ENCODE measurements at places on chromosomes 4 and X. TPM values are rescaled to one million over a fixed set of nuclear protein-coding genes. Genes with fewer than 3 reads are reported as not detected.

DNA sequence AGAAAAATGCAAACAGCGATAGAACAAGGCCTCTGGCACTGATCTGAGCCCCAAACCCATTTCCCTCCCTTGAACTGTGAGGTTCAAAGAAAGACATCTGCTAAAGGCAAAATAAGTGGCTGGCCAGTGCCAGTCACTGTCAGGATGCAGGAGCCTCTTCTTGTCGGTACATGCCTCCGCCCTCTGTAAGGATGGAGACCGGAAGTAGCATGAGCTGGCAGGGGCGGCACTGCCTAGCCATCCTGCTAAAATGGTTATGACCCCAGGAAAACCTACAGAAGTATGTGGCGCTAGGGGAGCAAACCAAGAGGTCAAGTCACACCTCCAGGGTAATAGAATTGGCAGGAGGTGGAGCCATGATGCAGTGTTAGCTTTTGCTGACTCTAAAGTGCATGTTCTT is 180.3 kb downstream of the DCLK2 start:
- peaks cover 10% of the 10 kb centered on the region for H3K36me3 ChIP-seq
- no peaks in the 10 kb centered on the region for H3K27me3 ChIP-seq
- H3K4me3 ChIP-seq: no peak overlapping the region
- no peak for DNase-seq

DNA sequence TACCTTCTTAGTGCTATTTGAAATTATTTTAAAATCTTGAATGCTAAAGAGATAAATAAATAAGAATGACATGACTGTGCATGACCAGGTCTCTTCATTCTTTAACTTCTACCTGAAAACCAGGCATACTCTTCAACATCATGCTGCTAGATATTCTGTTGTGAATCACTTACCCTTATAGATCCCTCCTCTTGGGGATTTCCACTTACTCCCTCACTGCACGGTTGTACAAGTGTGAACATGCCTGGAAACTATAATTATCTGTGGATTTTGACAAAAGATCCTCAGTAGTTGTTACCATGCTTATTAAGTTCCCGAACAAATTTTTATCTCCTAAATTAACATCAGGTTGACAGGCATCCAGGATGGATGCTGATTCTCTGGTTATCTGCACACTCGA is 54.3 kb downstream of the ADGRL3 start:
- no peak overlapping the region for H3K27ac ChIP-seq
- H3K36me3 ChIP-seq: no peaks in the 10 kb centered on the region
- DNase-seq: no peak
- no peaks in the 10 kb centered on the region for H3K27me3 ChIP-seq

DNA sequence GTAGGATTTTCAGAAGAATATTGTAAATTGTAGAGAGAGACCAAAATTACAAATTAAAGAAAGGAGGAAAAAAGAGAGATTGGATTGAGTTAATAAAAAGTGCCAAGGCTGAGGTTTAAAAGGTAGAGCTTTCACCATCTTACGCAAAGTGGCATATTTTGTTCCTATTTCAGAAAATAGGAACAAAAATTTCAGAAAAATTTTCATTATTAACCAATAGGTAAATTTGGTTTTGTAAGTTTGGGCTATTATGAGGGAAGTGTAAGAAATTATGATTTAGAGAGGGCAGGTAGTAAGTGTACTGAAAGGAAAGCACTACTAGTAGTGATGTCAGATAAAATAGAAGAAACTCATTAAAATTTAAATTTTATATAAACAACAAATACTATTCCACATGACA is 479.7 kb downstream of the ACTRT1 start:
- H3K36me3 ChIP-seq: no peaks in the 10 kb centered on the region
- no peak for DNase-seq
- H3K4me1 ChIP-seq: no peaks in the 10 kb centered on the region
- H3K4me3 ChIP-seq: no peak overlapping the region
- H3K27me3 ChIP-seq: no peaks in the 10 kb centered on the region
- H3K27ac ChIP-seq: no peak overlapping the region

The RRAGB gene
- 29.3 TPM for total RNA-seq

DNA sequence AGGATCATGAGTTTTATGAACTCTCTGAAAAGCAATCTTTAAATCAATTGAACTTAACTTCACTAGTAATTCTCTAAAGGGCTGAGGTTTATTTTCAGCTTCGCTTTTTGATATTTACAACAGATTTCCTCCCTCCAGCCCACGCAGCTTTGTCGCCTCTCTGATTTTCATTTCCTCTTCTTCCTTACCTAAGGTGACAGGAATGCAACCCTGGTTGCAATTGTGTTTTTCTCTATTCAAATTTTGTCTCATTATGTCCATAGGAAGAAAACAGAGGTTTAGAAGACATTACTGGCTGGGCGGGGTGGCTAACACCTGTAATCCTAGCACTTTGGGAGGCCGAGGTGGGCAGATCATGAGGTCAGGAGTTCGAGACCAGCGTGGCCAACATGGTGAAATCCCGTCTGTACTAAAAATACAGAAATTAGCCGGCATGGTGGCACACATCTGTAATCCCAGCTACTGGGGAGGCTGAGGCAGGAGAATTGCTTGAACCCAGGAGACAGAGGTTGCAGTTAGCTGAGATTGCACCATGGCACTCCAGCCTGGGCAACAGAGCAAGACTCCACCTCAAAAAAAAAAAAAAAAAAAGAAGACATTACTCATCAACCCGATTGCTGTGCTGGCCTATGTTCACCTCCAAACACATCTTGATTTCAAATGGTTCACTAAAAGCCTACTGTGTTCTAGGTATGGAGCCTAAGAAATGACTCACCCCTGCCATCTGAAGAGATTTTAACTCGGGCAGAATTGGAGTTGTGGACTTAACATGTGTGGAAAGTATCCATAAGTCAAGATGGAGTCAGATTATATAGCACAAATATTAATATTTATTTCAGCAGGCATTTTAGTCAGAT is 36.8 kb downstream of the VSIG4 start:
- H3K36me3 ChIP-seq: no peaks in the 10 kb centered on the region
- H3K27ac ChIP-seq: no peak overlapping the region
- no peaks in the 10 kb centered on the region for H3K27me3 ChIP-seq
- H3K4me1 ChIP-seq: no peaks in the 10 kb centered on the region

- peaks cover 2% of the 10 kb centered on the region for H3K27me3 ChIP-seq
- no peaks in the 10 kb centered on the region for H3K4me1 ChIP-seq
- H3K27ac ChIP-seq: no peak overlapping the region
- DNase-seq: no peak
These were observed 5.5 kb upstream of the NXF3 start for GRCh38 chrX:103098488-103098887.

- DNase-seq: no peak
- no peaks in the 10 kb centered on the region for H3K36me3 ChIP-seq
- no peak overlapping the region for H3K27ac ChIP-seq
- H3K4me3 ChIP-seq: no peak overlapping the region
- H3K27me3 ChIP-seq: no peaks in the 10 kb centered on the region
These were observed 34.4 kb upstream of the ANXA3 start for GRCh38 chr4:78517050-78517652.

DNA sequence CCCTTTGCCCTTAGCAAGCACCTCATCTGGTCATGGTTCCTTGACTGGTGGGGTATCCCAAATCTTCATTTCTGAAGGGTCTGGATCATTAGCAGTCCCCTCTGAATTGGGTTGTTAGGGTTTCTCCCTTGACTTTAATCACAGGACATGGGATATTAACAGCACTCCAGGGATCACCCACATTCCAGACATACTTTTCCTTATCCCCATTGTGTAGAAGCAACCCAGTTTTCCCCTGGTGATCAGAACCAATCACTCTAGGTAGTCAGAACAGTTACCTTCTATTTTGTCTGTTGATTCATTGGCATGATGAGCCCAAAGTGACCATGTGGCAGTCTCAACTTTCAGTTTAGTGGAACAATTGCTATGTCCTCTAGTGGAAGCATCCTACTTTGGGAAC is 29.1 kb upstream of the GRSF1 start:
- no peaks in the 10 kb centered on the region for H3K36me3 ChIP-seq
- H3K4me3 ChIP-seq: no peak overlapping the region
- DNase-seq: no peak

- no peaks in the 10 kb centered on the region for H3K36me3 ChIP-seq
- H3K27me3 ChIP-seq: no peaks in the 10 kb centered on the region
- no peak overlapping the region for H3K4me3 ChIP-seq
- no peak for DNase-seq
These were observed 30.5 kb upstream of the DKK2 start for GRCh38 chr4:107066621-107067020.

- H3K27ac ChIP-seq: no peak overlapping the region
- H3K36me3 ChIP-seq: no peaks in the 10 kb centered on the region
- H3K4me1 ChIP-seq: no peaks in the 10 kb centered on the region
- no peak overlapping the region for H3K4me3 ChIP-seq
These were observed 316.2 kb downstream of the UNC5C start for GRCh38 chr4:95232358-95233156.

- H3K27ac ChIP-seq: peak overlapping the region; percentile 58
- H3K36me3 ChIP-seq: no peaks in the 10 kb centered on the region
- no peaks in the 10 kb centered on the region for H3K27me3 ChIP-seq
These were observed 177.0 kb upstream of the ATP6AP2 start for GRCh38 chrX:40403757-40404156.

GRCh38 chr4:72084587-72085011 is 52.8 kb downstream of the NPFFR2 start:
- no peak for DNase-seq
- no peaks in the 10 kb centered on the region for H3K36me3 ChIP-seq
- H3K4me3 ChIP-seq: no peak overlapping the region
- no peaks in the 10 kb centered on the region for H3K4me1 ChIP-seq
- H3K27me3 ChIP-seq: no peaks in the 10 kb centered on the region
- no peak overlapping the region for H3K27ac ChIP-seq

DNA sequence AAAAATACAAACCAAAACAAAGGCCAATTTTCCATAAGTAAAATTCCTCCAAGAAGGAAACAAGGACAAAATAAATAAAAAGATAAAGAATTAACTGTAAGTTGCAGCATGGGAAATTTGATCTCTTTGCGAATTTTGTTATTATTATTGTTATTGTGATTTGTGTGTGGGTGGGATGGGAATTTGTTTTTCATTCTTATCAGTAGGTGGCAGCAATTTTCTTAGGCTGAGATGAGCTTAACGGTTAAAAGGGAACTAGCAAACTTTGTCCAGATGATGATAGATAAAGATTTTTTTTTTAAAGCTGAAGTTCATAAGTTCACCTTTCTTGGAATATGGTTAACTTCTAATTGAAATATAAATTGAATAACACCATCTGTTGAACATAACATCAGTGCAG is 83.2 kb upstream of the IL1RAPL2 start:
- H3K4me3 ChIP-seq: no peak overlapping the region
- H3K36me3 ChIP-seq: no peaks in the 10 kb centered on the region
- H3K4me1 ChIP-seq: no peaks in the 10 kb centered on the region

DNA sequence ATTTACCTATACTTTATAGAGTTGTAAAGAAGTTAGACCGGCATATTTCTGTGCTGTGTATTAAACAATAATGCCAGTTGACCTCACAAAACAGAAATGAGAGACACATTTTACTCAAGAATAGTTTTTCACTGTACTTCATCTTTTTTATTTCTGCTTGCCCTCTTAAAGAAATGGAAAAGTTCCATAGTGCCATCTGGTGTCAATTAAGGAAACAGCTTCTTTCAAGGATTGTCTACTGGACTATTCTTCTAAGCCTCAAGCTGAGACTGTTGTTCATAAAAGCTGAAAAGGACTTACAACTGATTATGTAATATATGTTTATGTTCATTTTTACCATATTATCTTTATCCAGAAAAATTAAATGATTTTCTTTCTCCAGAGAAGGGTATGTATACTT is 1523.7 kb downstream of the ARAP2 start:
- H3K4me1 ChIP-seq: no peaks in the 10 kb centered on the region
- no peak overlapping the region for H3K4me3 ChIP-seq
- no peak for DNase-seq
- no peak overlapping the region for H3K27ac ChIP-seq
- no peaks in the 10 kb centered on the region for H3K36me3 ChIP-seq
- no peaks in the 10 kb centered on the region for H3K27me3 ChIP-seq

- H3K27me3 ChIP-seq: no peaks in the 10 kb centered on the region
- H3K4me3 ChIP-seq: peak overlapping the region; percentile 83
- no peaks in the 10 kb centered on the region for H3K4me1 ChIP-seq
- peak overlapping the region; percentile 98 for H3K27ac ChIP-seq
- peak; percentile 79 for DNase-seq
- no peaks in the 10 kb centered on the region for H3K36me3 ChIP-seq
These were observed 1.1 kb downstream of the KLHL15 start for GRCh38 chrX:24025741-24026403.

DNA sequence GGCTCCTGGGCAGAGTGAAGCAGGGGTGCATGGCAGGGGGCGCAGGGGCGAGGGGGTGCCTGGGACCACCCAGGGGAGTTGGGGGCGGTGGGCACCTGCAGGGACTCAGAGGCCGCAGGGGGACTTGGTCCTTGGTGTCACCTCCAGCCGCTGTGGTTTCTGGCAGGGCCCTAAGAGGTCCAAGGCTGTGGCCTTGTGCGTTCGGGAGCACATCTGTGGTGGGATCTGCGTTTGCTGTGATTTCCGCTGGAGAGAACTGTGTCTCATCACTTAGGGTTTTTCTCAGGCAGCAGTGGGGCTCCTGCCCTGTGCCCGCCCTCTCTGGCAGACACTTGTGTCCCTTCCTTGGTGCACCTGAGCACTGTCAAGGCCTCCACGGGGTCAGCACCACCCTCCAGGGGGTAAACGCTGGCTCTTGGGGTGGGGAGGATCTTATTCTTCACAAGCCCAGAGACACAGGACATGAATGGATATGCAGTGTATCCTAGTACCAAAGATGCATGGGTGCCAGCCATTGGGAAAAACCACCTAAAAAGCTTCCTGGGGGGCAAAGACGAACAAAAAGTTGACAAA is 66.5 kb downstream of the ACOX3 start:
- no peak overlapping the region for H3K27ac ChIP-seq
- peaks cover 22% of the 10 kb centered on the region for H3K4me1 ChIP-seq
- H3K27me3 ChIP-seq: no peaks in the 10 kb centered on the region
- no peak overlapping the region for H3K4me3 ChIP-seq
- H3K36me3 ChIP-seq: peaks cover 14% of the 10 kb centered on the region

GRCh38 chrX:110167952-110168451 is 149.9 kb downstream of the AMMECR1 start:
- no peak for DNase-seq
- no peaks in the 10 kb centered on the region for H3K27me3 ChIP-seq
- no peak overlapping the region for H3K4me3 ChIP-seq
- H3K36me3 ChIP-seq: no peaks in the 10 kb centered on the region
